ENCODE measurements at places on chromosomes 3 and 15.

- no peak for DNase-seq
Measured at GRCh38 chr3:136898954-136899353, 36.9 kb downstream of the NCK1 start.

GRCh38 chr15:87038404-87038803, 958.7 kb downstream of the AGBL1 start:
- DNase-seq: no peak

GRCh38 chr3:170572665-170573253, 13.1 kb downstream of the SLC7A14 start:
- DNase-seq: no peak

DNA sequence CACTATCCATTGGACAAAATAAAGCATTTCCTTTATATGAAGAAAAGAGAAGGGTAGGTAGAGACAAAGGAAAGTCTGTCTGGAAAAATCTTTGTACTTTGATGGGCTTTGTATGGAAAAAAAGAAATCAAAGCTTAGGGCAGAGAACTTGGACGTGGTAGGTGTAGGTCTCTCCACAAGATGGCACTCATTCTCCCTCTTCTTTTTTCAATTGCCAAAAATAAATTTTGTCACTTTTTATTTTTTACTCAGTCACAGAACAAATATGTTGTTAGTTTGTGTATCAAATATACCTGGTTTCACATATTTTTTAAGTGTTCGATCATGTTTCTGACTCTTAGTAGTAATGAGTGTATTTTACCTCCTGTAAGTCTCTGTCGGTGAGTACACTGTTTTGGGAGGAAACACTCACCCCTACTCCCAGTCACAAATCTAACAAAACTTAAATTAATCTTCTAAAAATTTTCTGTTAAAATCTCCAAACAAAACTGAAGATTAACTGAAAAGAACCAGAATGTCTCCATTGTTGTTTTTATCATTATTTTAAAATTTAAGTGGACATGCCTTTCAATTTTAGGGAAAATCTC, 415.8 kb upstream of the GOLIM4 start:
- DNase-seq: no peak

GRCh38 chr15:83144771-83145170, 37.3 kb downstream of the TM6SF1 start:
- no peak for DNase-seq

- no peak for DNase-seq
Measured at GRCh38 chr3:47420044-47420430, 39.2 kb downstream of the PTPN23 start.

DNA sequence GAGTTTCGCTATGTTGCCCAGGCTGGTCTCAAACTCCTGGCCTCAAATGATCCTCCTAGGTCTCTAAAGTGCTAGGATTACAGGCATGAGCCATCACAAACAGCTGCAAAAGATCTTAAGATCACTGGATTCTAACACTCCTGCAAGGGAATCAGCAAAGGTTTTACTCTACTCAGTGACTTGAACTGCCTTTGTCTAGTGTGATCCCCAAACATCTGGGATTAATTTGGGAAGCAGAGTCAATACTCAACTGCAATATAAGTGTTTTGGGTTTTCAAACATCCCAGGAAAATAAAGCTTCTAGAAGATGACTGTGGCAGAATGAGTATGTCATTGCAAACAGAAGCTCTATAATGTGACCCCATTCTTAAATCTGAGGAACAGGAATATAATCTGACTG, 7.2 kb downstream of the SPG21 start:
- no peak for DNase-seq

GRCh38 chr3:112606098-112606497, 34.8 kb downstream of the CCDC80 start:
- no peak for DNase-seq

Data from D721Med (cell line).